Breast epithelium (tissue), 4 donors: ENCODE measurements at places on chromosomes 5 and 9. TPM values are rescaled to one million over a fixed set of nuclear protein-coding genes. Genes with fewer than 3 reads are reported as not detected.

The DRD1 gene
- 0.33 TPM for total RNA-seq

The SH3GLB2 gene
- 59.2 TPM for total RNA-seq

The INSL6 gene
- not detected for total RNA-seq

DNA sequence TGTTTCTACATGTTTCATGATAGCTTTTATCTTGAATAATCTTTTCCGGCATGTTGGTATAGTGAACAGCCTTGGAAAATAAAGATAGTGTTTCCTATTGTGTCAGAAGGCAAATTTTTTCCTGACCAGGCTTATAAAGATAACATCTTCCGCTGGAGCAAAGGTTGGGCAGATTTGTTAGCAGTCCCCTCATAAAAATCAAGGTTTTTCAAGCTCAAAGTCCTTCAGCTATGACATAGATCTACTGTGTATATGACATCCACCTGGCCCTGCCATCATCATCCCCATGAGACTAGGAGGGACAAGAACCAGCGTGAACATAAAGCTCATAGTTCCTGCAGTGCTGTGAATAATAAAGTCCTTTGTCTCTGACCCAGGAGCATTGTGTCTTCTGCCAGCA, 30.4 kb upstream of the OTULINL start:
- no peak for DNase-seq
- no peak overlapping the region for H3K4me3 ChIP-seq
- H3K4me1 ChIP-seq: no peaks in the 10 kb centered on the region
- H3K27ac ChIP-seq: no peak overlapping the region
- H3K36me3 ChIP-seq: no peaks in the 10 kb centered on the region

DNA sequence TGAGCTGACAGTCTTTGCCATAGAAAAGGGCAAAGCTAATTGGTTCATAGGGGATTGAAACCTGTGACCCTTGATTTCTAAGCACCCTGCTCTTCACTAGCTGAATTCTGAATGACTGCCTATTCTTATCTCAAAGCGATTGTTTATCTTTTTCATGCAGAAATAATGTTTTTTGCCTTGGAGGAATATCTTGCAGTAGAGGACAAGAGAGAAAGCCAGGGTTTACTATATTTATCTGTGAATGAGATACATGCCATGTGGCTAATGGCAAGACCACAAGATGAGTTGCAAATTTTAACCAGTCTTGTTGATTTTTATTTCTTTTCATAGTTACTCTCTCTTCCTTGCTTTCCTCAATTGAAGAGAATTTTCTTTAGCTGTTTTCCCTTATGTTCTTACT, 185.0 kb downstream of the CNTLN start:
- H3K36me3 ChIP-seq: no peaks in the 10 kb centered on the region
- no peaks in the 10 kb centered on the region for H3K4me1 ChIP-seq
- H3K27me3 ChIP-seq: no peaks in the 10 kb centered on the region
- no peak overlapping the region for H3K27ac ChIP-seq

DNA sequence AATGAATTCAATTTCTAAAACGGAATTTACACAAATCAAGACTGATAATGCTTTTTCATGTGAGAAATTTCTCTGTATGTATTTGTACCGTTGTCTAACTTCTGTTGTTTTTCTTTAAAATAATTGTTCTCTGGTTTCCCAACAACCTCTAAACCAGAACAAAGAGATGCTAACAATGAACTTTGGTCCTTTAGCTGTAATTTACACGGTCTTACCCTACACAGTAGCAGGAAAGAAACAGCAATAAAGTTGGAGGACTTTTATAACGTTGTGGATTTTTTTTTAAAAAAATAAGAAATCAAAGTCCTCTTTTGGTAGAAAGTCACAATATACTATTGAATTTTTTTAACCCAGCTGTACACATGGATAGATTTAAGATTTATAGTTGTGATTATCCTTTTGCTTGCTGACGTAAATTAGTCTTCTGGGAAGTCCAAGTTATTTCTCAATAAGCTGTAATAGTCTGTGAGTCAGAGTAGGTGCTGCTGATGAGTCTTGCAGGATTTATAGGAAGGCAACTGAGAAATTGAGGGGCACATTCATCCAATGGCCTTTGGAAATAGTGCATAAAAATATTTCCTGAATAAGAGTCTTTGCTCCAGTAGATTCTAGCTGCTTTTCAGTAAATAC, 76.8 kb upstream of the PCSK1 start:
- H3K36me3 ChIP-seq: no peaks in the 10 kb centered on the region
- H3K4me3 ChIP-seq: no peak overlapping the region
- H3K27me3 ChIP-seq: no peaks in the 10 kb centered on the region
- H3K27ac ChIP-seq: peak overlapping the region; percentile 35

DNA sequence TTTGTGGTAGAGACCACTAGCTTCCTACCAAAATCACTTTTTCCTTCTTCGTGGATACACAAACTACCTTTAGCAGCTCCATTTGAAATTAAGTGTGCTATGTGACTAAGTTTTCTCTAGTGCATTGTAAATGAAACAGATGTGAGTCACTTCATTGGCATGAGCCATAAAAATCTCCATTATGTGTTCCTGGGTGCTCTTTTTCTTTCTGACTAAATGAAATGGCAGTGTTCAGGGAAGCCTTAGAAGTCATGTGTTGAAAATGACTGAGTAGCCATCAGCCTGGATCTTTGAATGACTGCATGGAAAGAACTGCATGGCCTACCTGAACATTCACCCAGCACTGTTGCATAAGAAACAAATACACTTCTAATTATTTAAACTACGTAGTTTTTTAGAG, 107.9 kb downstream of the NDUFAF2 start:
- no peaks in the 10 kb centered on the region for H3K4me1 ChIP-seq
- H3K36me3 ChIP-seq: no peaks in the 10 kb centered on the region
- H3K27me3 ChIP-seq: no peaks in the 10 kb centered on the region
- no peak overlapping the region for H3K4me3 ChIP-seq
- no peak for DNase-seq

DNA sequence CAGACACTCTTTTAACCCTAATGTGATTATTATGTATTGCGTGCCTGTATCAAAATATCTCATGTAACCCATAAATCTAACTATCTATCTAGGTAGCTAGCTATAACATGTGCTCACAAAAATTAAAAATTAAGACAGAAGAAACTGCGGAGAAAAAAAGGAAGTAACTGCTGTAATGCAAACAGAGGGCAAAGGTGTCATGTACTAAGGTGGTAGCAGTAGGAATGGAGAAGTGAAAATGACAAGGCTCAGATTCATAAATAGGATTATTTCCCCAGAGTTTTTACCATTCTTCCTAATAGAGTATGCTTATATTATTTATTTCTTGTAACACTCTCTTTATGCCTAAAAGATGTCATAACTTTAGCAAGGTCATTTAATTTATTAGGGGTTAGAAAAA, 1527.5 kb upstream of the C9orf72 start:
- DNase-seq: no peak
- H3K27me3 ChIP-seq: no peaks in the 10 kb centered on the region
- H3K36me3 ChIP-seq: no peaks in the 10 kb centered on the region
- H3K4me3 ChIP-seq: no peak overlapping the region
- H3K27ac ChIP-seq: no peak overlapping the region

DNA sequence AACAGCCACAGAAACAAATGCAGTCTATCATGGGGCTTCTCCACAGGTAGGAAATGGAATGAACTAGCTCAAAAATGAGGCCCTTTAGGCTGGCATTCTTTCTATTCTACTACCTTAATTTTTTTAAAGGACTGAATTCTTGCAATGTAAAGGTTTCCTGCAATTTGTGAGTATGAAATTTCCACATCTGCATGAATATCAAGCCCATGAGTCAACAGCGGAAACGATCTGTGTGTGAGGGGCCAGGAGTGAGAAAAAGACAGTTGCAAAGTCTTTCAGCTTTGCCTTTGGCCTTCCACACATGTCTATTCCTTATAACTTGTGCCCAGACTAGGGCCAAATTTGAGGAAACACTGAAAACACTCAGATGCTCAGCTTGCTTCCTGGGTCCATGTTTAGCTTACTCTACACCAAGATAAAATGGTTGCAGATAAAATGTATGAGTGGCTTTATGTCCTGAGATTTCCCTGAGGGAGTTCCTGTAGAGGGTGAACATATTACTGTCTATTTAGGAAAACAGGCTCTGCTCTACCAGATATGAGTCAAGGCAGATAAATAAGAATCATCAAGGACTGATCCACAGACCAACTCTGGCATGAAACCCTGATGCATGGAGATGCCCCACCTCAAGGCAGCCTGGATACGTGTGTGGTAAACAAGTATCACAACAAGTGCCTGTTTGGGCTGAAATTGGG, 46.5 kb downstream of the RETREG1 start:
- no peak overlapping the region for H3K27ac ChIP-seq
- no peaks in the 10 kb centered on the region for H3K27me3 ChIP-seq
- H3K4me3 ChIP-seq: no peak overlapping the region
- H3K4me1 ChIP-seq: no peaks in the 10 kb centered on the region
- no peak for DNase-seq

GRCh38 chr5:110590187-110590586, 136.3 kb downstream of the TMEM232 start:
- no peaks in the 10 kb centered on the region for H3K4me1 ChIP-seq
- no peaks in the 10 kb centered on the region for H3K36me3 ChIP-seq
- no peaks in the 10 kb centered on the region for H3K27me3 ChIP-seq
- no peak overlapping the region for H3K27ac ChIP-seq
- DNase-seq: no peak
